ENCODE measurements at places on chromosomes 4 and X.

DNA sequence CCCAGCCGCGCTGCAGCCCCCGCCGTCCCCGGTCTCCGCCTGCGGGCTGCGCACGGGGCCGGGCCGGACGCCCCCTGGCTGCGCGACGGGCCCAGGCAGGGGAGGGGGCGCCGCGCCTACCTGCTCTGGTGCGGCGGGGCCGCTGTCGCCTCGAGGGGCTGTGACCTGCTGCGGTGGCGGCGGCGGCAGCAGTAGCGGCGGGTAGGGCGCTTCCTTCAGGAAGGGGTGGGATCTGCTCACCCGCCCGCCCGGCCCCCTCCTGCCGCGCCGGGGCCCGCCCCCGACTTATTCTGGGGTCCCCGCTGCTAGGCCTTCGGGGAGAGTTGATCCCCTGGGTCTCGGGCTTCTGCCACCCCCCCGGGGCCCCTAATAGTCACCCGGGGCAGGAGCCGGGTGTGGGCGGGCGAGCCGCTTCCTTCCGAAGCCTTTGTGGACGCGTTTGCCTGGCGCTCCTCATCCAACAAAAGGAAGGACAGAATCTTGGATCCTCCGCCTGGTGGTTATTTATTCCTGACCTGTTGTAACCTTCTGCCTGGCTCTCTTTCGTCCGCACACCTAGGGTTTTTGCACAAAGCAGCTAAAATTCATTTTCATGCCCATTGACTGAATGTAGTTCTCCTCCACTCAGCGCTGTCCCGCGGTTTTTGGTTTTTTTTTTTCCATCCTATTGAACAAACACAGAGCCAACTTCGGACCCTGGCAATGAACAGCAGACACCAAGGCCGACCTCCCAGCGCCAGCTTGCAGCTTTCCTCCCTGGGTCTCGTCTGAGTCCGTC, at the start of gene TMEM150C:
Gene TMEM150C, minus strand, starts transcription at position 203 of the 778 bp plus-strand sequence. CDS start 57,331 bp downstream, outside the sequence.
- peak; percentile 61 for DNase-seq

- DNase-seq: no peak
Measured at GRCh38 chr4:89995814-89996213, 101.2 kb downstream of the MMRN1 start.

DNA sequence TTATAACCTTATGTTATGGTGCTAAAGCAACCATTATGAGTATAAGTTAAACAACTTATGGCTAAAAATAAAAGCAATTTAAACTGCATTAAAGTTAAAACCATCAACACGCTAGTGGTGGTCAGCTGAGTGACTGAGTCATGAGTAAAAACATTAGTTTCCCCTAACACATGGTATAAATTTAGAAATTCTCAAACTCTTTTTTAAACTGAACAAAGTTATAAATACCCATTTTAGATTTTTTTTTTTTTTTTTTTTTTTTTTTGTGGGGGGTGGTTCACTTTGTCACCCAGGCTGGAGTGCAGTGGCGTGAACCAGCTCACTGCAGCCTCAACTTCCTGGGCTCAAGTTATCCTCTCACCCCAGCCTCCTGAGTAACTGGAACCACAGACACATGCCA, 5.4 kb upstream of the BBS7 start:
- DNase-seq: no peak

GRCh38 chr4:74501579-74501978, 56.6 kb downstream of the AREG start:
- DNase-seq: peak; percentile 78

- DNase-seq: no peak
Measured at GRCh38 chr4:188612659-188613058, 473.4 kb downstream of the TRIML1 start.

GRCh38 chrX:30525732-30526131, 51.8 kb downstream of the TASL start:
- no peak for DNase-seq

DNA sequence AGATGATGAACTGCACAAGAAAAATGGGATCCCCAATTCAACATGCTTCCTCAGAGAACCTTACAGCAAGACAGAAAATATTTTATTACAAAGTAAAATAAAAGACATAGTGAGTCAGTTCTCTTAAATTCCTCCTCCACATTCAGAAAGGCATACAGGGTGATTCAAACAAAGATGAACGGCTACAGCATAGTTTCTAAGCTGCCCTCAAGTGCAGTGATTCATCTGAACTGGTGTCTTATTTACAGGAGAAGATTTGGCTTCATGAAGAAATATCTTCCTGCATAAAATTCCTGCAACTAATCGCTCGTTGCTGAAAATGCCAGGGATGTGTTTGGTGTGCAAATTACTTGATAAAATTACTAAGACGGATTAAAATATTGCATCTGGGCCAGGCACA, 103.6 kb downstream of the PRKX start:
- DNase-seq: peak; percentile 84

DNA sequence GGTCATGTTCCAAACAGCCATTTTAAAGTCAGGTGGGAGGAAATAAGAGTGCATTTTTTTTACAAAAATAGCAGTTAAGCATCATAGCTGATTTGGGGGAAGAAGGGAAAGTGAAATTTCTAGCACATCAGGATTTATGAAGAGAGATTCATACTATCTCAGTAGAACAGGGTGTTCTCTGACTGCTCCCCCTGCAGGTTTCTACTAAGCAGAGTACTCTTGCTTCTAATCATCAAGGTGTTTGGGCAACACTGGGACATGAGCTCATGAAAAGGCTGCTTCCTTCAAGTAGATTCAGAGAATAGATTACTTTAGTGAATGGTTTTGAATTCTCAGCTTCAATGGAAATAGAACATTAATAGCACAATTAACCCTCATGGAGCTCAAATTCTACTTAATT, 591.4 kb upstream of the PCDH10 start:
- no peak for DNase-seq

DNA sequence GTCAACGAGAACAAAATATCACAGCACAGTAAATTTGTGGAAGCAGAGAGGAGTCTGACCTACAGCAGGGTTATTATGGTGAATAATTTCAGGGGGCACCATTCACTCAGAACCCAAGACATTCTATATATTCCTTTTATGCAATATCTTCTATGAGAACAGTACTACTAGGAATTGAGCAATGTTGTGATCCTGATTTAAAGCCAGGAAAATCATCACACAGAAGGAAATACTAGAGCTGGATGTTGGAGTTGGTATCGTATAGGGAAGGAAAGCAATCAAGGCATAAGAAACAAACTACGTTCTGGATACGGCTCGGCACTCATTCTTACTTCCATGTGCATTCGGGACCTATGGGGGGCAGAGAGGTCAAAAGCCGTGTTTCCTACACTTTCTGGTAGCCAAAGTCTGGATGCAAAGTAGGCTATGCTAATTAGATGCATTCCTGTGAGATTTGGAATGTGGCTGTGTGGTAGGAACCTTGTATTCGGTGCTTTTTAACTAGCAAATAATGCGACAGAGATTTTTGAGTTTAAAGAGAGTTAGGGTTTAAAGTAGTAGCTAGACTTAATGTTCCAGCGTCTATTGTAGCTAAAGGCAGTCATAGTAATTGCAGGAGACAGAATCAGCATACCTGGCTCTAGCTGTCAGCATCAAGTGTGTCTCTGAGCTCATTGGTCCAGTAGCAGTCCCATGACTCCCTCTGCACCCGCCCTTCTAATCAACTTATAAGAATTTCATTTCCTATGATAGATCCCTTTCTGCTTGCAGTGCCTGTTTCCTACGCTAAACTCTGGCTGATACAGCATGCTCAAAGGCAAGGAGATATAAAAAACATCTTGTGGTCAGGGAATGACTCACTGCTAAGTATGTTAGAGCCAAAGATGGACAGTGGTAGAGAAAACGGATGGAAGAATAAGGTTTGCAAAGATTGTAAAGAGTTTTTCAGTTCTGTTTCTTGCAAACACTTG, 43.3 kb upstream of the PDGFC start:
- DNase-seq: peak; percentile 86

All from GM23248 (cell line).